Upper lobe of right lung (tissue), 1 donor: ENCODE measurements at places on chromosomes 5 and 9. TPM values are rescaled to one million over a fixed set of nuclear protein-coding genes. Genes with fewer than 3 reads are reported as not detected.
A peak's percentile ranks its signal among the peaks of the same experiment; 100 is the strongest.

NR6A1 gene
- 4.0 TPM for total RNA-seq

FAM200C gene
- total RNA-seq = 2.8 TPM

OR1L4 gene
- total RNA-seq = not detected

DMRT2 gene
- 0.46 TPM for total RNA-seq

DMRT3 gene
- total RNA-seq = not detected

PDE8B gene
- total RNA-seq = 4.9 TPM

GRAMD2B gene
- total RNA-seq = 17.0 TPM

PCDHGA11 gene
- total RNA-seq = 2.6 TPM

TTC16 gene
- total RNA-seq = 0.41 TPM

LHX3 gene
- total RNA-seq = not detected

LIFR gene
- 151 TPM for total RNA-seq

GLDC gene
- total RNA-seq = 1.7 TPM

RACK1 gene
- total RNA-seq = 1,155 TPM

LRRC70 gene
- 2.4 TPM for total RNA-seq

DNA sequence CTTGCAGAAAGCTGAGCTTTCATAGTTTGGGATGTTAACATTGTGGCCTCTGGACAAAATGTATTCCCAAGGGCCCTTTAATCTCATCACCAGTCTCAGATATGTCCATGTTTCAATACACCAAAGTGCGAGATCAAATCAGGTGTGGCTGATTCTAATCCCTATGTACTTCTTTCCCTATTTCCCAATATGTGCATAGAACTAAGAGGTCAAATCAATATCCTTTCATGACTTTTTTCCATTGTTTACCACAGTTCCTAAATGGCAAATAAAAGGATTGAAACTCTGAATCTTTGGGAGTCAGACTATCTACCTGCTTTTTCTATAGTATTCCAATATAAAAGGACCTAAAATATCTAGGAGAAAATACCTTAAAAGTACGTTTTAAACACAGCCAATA lies 105.0 kb downstream of the FBXO38 start:
- no peaks in the 10 kb centered on the region for H3K4me1 ChIP-seq
- no peak for DNase-seq
- no peak overlapping the region for H3K4me3 ChIP-seq
- peaks cover 18% of the 10 kb centered on the region for H3K27me3 ChIP-seq

- no peaks in the 10 kb centered on the region for H3K36me3 ChIP-seq
- H3K27me3 ChIP-seq = no peaks in the 10 kb centered on the region
- H3K4me1 ChIP-seq = peaks cover 11% of the 10 kb centered on the region
- H3K27ac ChIP-seq = peak overlapping the region; percentile 79
- DNase-seq = no peak
Measured at GRCh38 chr9:130689937-130690700, 3.5 kb upstream of the EXOSC2 start.

DNA sequence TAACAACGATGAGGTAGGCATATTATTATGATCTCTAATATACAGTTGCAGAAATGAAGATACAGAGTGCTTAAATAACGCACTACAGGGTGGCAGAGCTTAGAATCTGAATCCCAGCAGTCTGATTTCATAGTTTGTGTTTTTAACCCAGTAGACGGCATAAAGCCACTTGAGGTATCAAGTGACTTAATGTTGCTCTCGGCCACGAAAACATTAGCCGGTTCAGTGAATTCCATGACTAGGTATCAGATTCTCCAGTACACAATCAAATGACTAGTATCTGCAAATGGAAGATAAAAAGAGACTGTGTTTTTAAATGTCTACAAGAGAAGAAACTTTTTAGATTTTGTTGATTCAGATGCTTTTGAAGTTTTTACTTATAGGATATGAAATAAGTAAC lies 24.8 kb downstream of the SMC2 start:
- H3K4me3 ChIP-seq = no peak overlapping the region
- DNase-seq = no peak
- no peaks in the 10 kb centered on the region for H3K4me1 ChIP-seq
- no peak overlapping the region for H3K27ac ChIP-seq
- H3K36me3 ChIP-seq = peaks cover 22% of the 10 kb centered on the region

DNA sequence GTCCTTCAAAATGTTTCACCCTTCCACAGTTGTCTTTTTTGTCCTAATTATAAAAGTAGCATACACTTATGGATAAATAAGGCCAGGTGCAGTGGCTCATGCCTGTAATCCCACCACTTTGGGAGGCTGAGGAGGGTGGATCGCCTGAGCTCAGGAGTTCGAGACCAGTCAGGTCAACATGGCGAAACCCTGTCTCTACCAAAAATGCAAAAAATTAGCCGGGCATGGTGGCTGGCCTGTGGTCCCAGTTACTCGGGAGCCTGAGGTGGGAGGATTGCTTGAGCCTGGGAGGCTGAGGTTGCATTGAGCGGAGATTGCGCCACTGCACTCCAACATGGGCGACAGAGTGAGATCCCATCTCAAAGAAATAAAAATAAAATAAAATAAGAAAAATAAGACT lies 1.6 kb downstream of the C5orf52 start:
- peaks cover 8% of the 10 kb centered on the region for H3K4me1 ChIP-seq
- H3K4me3 ChIP-seq = no peak overlapping the region

- DNase-seq = no peak
- H3K4me1 ChIP-seq = no peaks in the 10 kb centered on the region
- peaks cover 7% of the 10 kb centered on the region for H3K27me3 ChIP-seq
- no peaks in the 10 kb centered on the region for H3K36me3 ChIP-seq
- H3K4me3 ChIP-seq = no peak overlapping the region
Measured at GRCh38 chr5:159058716-159059636, 40.7 kb downstream of the EBF1 start.

DNA sequence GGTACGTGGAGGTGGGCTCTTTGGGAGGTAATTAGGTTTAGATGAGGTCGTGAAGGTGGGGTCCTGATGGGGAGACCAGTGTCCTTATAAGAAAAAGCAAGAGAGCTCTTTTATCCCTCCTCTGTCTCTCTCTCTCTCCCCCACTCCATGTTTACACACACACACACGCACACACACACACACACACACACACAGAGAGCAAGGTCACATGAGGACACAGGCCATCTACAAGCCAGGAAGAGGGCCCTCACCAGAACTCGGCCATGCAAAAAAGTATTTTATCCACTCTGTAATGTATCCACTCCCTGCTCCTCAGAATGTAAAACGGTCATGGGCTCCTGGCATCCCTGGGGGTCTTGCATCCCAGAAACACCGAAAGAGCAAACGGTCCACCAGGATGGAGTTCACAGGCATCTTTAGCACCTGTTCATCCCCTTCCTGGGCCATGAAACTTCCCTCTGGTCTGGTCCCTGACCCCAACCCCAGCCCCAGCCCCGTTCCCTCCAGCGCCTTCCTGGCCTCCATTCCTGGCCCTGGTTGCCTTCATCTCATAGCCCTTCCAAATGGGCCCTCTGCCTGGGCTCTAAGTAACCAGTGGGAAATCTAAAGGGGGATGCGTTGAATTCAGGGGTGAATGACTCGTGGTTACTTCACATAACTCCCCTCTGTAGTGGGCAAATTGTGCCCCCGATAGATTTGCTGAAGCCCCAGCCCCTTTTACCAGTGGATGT lies 88.8 kb downstream of the NSUN2 start:
- H3K4me1 ChIP-seq = no peaks in the 10 kb centered on the region
- H3K4me3 ChIP-seq = no peak overlapping the region
- H3K36me3 ChIP-seq = no peaks in the 10 kb centered on the region
- no peak overlapping the region for H3K27ac ChIP-seq

DNA sequence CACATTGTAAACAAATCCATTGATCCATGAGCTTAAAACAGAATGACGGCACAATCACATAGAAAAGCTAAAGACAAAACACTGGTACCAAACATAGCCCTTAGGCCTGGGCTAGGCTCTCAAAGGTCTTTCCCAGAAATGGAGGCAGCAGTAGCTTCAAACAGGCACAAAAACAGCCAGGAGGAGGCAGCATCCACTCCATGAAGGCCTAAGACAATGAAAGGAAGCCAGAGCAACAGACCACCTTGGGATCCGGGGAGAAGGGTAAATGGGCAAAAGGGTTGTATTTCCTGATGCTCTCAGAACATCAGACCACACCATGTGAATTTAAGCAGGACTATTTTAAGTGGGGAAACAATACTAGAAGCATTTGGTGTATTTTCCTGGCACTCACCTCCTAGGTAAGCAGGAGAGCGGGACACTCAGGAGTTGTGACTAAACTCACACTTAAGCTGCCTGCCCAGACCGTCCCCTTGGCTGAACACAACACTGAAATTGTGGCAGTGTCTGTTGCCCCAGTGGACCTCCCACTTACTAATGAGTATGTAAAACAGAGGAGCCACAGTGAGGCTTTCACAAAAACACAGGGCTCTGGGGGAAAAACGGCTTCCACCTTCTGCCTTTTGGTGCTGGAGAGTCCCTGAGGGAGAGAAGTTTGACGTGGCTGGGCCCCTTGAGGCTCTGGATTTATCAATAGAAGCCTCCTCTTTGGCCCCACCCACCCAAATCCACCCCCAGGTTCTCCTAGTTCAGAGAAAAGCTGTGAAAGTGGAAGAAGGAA lies 11.9 kb downstream of the GNPDA1 start:
- H3K27me3 ChIP-seq = no peaks in the 10 kb centered on the region
- no peak overlapping the region for H3K4me3 ChIP-seq
- peaks cover 62% of the 10 kb centered on the region for H3K36me3 ChIP-seq
- no peaks in the 10 kb centered on the region for H3K4me1 ChIP-seq

DNA sequence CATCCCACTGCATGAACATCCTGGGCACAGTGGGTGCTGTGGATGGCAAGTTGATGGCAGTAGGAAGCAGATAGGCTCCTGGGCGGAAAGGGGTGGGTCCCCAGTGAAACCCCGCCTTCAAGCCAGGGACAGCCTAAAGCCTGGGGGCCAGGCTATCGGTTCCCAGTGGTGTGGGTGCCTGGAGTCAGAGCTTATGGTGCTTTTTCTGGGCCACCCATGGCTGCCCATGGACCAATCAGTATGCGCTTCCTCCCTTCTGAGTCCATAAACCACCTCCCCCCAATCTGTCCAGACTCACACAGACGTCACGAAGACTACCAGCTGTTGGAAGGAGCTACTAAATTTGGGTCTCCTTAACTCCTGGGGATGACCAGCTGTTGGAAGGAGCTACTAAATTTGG lies 17.5 kb upstream of the ECPAS start:
- H3K4me3 ChIP-seq = no peak overlapping the region
- DNase-seq = no peak
- H3K27me3 ChIP-seq = no peaks in the 10 kb centered on the region
- no peaks in the 10 kb centered on the region for H3K36me3 ChIP-seq
- no peak overlapping the region for H3K27ac ChIP-seq

GRCh38 chr5:88707216-88707965 lies 175.6 kb downstream of the MEF2C start:
- H3K36me3 ChIP-seq = no peaks in the 10 kb centered on the region
- H3K27ac ChIP-seq = no peak overlapping the region
- peaks cover 9% of the 10 kb centered on the region for H3K27me3 ChIP-seq
- H3K4me1 ChIP-seq = no peaks in the 10 kb centered on the region
- no peak for DNase-seq
- no peak overlapping the region for H3K4me3 ChIP-seq

- no peak for DNase-seq
- H3K36me3 ChIP-seq = no peaks in the 10 kb centered on the region
- no peaks in the 10 kb centered on the region for H3K27me3 ChIP-seq
- no peak overlapping the region for H3K4me3 ChIP-seq
- H3K4me1 ChIP-seq = no peaks in the 10 kb centered on the region
Measured at GRCh38 chr9:117491491-117491890, 76.6 kb upstream of the ASTN2 start.

- H3K4me1 ChIP-seq = no peaks in the 10 kb centered on the region
- H3K36me3 ChIP-seq = no peaks in the 10 kb centered on the region
- no peak overlapping the region for H3K27ac ChIP-seq
- no peaks in the 10 kb centered on the region for H3K27me3 ChIP-seq
- DNase-seq = no peak
- H3K4me3 ChIP-seq = no peak overlapping the region
Measured at GRCh38 chr5:344668-345067, 23.2 kb downstream of the AHRR start.

- no peak overlapping the region for H3K27ac ChIP-seq
- H3K4me1 ChIP-seq = peaks cover 16% of the 10 kb centered on the region
- H3K27me3 ChIP-seq = no peaks in the 10 kb centered on the region
- no peak overlapping the region for H3K4me3 ChIP-seq
- no peak for DNase-seq
Measured at GRCh38 chr5:123514615-123515355, 2.8 kb downstream of the CSNK1G3 start.

GRCh38 chr5:115815006-115815692 lies 1.3 kb downstream of the CDO1 start:
- H3K36me3 ChIP-seq = no peaks in the 10 kb centered on the region
- peaks cover 40% of the 10 kb centered on the region for H3K27me3 ChIP-seq
- H3K4me1 ChIP-seq = peaks cover 3% of the 10 kb centered on the region
- DNase-seq = no peak

GRCh38 chr5:136042665-136043121 lies 13.9 kb downstream of the TGFBI start:
- no peaks in the 10 kb centered on the region for H3K36me3 ChIP-seq
- no peak for DNase-seq
- no peak overlapping the region for H3K27ac ChIP-seq
- no peak overlapping the region for H3K4me3 ChIP-seq
- peaks cover 3% of the 10 kb centered on the region for H3K4me1 ChIP-seq

DNA sequence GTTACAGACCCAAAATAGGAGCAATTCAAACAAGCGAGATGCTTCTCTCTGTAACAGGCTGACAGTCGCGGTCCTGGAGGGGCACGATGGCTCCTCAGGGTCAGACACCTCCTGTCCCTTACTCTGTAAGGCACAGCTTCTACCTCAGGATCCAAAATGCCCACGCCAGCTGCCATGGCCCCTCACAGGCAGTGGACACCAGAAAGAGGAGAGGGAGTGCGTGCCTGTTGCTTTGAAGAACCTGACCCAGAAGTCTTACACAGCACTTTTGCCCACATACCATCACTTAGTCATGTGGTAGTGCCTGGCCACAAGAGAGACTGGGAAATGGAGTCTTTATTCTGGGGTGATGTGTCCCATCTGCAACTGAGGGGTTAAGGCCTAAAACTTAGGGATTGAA lies 11.6 kb upstream of the ABL1 start:
- no peak for DNase-seq
- H3K4me3 ChIP-seq = no peak overlapping the region
- no peaks in the 10 kb centered on the region for H3K27me3 ChIP-seq
- no peak overlapping the region for H3K27ac ChIP-seq
- H3K36me3 ChIP-seq = no peaks in the 10 kb centered on the region

DNA sequence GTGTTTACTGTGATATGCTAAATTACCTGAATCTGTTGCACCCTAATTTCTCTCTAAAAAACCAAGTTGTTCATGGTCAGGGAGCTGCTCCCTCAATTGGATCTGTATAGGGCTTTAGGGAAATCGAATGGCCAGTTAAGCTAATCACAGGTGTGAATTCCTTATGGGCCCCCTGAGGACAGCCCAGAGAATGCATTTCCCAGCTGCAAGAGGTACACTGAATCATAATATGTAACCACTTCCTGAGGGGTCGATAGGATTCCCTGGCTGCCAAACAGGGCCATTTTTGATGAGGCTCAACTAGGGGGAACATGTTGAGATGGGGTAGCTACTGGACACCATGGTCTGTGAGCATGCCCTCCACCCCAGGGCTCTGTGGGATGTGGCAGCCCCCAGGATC lies 478.6 kb downstream of the CCDC171 start:
- no peaks in the 10 kb centered on the region for H3K36me3 ChIP-seq
- H3K4me3 ChIP-seq = no peak overlapping the region
- no peaks in the 10 kb centered on the region for H3K4me1 ChIP-seq
- H3K27ac ChIP-seq = no peak overlapping the region
- H3K27me3 ChIP-seq = no peaks in the 10 kb centered on the region

- H3K4me3 ChIP-seq = no peak overlapping the region
- H3K27me3 ChIP-seq = no peaks in the 10 kb centered on the region
- DNase-seq = no peak
- H3K36me3 ChIP-seq = no peaks in the 10 kb centered on the region
Measured at GRCh38 chr9:38112049-38112448, 43.0 kb upstream of the SHB start.
